Astrocyte of the hippocampus (primary cell): ENCODE measurements at places on chromosomes 7 and 10.

GRCh38 chr10:29150010-29150409 is 138.9 kb upstream of the LYZL1 start:
- DNase-seq, result peak; percentile 76

DNA sequence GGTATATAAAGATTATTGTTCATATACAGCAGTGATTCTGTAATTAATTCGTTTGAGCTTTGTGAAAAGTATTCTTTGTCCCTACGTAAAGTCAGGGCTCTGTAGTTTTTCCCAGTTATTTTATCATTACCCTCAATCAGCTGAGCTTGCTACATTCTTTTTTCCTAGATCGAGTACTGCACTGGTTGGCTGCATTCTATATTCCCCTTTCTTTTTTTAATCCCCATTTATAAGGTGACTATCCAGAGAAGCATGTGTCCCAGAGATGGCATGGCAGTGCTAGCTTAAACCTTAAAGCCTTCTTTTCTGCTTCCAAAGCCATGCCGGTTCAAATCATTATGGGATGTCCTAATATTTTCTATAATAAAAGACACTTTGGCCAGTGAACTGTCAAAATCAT is 230.1 kb upstream of the CELF2 start:
- DNase-seq, result no peak

DNA sequence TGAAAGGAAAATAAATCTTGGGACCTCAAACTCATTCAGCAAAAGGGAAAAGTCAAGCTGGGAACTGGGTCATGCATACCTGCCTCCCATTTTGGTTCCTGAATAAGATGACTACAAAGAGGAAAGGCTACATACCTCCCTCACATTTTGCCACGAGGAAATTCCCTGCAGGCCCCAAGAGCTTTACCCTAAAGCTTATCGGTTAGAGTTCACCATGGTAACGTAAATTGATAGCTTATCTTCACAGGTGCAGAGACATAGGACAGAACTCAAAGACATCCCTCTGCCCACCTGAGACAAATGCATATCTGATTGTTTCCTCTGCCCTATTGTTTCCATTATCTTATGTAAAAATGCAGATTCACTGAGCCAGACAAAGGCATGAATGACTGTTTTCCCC is 31.5 kb upstream of the GRB10 start:
- no peak for DNase-seq

DNA sequence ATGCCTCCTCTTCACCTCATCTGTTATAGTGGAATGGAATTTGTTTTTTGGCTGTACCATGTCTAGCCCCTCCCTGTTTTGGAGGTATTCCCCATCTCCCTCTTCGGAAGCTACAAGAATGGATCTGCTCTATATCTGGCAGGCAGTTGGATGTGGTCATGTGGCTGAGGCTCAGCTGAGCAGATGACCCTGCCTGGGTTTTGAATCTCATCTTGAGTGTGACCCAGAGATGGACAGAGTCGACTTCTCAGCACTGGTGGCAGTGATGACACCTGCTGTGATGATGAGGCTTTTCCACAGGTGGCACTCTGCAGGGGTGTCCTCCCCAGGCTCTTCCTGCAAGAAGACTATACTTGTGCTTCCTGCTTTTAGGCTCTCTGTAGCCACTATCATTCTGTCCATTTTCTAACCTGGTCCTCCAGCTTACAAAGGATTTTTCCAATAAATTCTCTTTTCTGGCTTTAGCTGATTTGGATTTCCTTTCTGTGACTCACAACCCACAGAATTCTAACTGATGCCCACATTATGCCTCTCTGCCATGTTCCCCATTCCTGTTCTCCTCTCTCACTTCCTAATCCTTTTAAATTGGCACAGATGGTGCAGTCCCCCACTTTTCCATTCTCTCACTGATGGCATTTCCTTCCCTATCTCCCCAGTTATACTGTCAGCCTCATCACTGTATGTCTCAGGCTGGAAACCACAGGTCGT is 7.5 kb upstream of the ARHGAP22 start:
- DNase-seq, result peak; percentile 69

DNA sequence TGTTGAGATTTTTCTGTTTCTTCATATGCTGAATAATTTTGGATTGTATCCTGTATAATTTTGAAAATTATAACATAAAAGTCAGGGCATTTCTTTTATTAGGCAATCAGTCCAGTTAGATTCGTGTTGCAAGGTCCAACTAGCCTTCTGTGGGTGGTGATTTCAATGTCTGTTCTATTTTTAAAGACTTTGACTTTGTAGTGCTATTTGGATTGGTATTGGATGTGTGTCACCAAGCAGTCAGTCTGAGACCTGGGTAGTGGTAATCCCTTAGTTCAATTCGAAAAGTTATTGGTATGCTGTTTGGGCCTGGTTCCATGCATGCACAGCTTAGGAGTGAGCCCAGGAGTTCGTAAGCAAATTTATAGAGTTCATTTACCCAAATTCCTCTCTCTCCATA is 82.2 kb downstream of the EPDR1 start:
- DNase-seq, result no peak

- DNase-seq, result peak; percentile 74
Measured at GRCh38 chr10:96339956-96340904, 18.6 kb downstream of the OPALIN start.

GRCh38 chr7:134932707-134933370 is 53.5 kb upstream of the AGBL3 start:
- DNase-seq, result peak; percentile 97
